ENCODE measurements at places on chromosomes 3 and 15.

- peak; percentile 43 for DNase-seq
Measured at GRCh38 chr3:144989807-144990206, 1018.2 kb downstream of the DIPK2A start.

DNA sequence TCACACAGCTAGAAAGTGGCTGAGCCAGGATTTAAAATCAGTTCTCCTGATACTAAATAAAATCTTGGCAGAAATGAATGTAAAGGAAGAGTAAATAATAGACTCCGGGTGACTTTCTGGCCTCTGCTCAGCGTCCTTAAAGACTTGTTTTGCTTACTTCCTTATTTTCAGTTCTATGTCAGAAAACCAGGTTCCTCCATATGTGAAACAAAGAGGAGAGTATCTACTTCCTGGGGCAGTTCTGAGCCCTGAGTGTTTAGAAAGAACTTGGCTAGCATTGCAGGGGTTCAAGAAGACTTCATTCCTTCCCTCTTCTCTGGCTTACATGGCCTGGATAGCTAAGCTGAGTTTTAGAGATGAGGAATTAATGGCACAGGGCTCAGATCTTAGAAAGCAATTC is 222.8 kb upstream of the TLE3 start:
- DNase-seq = no peak

DNA sequence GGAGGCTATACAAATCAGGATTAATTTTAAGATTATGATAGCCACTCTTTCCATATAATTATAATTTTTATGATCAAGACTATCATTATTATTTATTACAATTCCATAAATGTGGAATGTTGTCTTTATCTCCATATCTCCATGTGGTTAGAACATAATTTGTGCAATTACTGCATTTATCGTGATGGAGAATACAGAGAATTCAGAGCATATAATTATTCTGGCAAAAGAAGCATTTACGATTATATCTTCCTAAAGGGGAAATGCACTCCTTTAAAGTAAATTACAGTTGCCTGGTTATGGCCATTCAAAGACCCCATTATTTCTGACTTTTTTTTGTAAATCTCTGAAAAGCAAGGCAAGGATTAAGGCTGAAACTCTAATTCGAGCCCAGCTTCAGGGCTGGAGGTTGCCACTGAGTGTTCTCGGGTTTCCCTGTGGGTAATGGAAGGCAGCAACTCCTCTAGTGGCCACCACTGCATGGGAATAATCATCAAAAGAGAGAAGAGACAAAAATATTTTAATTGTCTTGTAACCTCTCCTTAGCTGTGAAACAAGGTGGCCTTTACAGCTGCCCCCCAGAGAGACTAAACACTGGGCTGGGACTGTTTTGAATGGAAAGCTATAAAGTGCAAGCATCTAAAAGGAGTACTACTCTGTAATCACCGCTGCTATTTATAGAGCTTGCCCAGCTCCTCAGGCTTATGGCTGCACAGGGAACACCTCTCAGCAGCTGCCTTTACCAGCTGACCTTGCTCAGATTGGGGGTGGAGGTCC is 59.8 kb upstream of the PRTG start:
- no peak for DNase-seq

GRCh38 chr15:77897896-77898406 is 179.6 kb downstream of the TBC1D2B start:
- no peak for DNase-seq

DNA sequence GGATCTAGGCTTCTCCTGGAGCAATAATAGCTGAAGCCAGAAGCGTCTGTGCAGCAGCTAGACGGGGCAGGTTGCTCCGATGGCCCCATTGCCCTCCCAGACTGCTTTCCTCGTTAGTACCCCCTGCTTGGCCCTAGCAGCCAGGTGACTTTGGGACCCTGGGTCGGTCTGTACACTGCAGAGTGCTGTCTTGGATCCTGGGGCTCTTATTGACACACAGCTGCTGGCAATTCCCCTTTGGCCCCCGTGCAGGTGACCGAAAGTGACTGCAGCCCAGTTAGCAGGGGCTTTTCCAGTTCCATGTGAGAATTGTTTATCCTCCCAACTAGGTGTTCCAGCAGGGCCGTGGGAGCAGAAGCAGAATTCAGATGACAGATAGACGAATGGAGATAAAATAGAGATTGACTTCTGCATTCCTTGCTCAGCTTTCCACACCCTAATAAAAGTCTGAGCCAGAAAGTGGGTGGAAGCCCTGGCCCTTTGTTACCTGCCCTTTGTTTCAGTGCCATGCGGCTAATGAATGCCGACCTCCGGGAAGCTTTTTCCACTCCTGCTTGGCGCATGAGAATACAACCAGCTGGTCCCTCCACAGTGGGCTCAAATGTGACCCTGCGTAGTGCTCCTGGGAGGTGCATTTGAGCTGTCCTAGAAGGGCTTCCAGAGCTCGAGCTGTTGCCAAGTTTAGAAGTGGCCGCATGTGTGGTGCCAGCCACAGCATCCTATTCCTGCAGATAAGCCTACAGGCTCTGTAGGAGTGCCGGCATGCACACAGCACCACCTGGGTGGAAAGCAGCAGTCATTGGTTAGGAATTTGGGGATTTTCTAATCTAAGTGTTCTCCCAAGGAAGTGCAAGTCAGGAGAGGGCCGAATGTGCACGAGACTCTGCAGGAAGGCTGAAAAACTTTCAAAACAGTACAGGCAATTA is 94.4 kb downstream of the SLCO3A1 start:
- no peak for DNase-seq

GRCh38 chr3:104992676-104993075 is 374.0 kb upstream of the ALCAM start:
- DNase-seq = no peak

- DNase-seq = no peak
Measured at GRCh38 chr15:31060429-31061140, 40.9 kb downstream of the TRPM1 start.

- DNase-seq = no peak
Measured at GRCh38 chr3:178302966-178303930, 233.0 kb upstream of the KCNMB2 start.

DNA sequence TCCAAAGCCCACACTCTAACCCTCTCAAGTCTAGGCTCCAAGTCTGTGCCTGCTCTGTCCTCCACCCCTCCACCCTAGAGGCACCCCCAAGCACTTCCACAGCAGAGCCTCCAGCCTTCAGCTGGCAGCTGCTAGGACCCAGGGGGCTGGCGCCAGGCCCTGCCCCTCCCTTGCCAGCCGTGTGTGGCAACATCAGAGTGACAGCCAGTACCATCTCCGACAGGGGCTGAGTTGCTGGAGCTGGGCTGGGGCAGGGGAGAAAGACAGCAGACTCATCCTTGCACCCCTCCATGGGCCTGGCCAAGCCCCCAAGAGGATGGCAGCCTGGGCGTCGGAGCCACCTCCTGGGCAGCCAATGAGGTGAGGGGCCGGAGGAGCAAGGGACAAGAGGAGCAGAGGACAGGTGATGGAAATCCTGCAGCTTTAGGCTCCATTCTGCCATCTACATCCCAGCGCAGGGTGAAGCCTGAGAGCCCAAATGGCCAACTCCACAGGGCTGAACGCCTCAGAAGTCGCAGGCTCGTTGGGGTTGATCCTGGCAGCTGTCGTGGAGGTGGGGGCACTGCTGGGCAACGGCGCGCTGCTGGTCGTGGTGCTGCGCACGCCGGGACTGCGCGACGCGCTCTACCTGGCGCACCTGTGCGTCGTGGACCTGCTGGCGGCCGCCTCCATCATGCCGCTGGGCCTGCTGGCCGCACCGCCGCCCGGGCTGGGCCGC is at the start of gene GPR62:
GPR62 (plus strand) TSS at position 207 of the 718 bp plus-strand sequence; CDS start at position 479, 272 bp downstream.
- no peak for DNase-seq

GRCh38 chr15:98873441-98874218 is 134.0 kb downstream of the PGPEP1L start:
- peak; percentile 38 for DNase-seq

- no peak for DNase-seq
Measured at GRCh38 chr15:52281085-52282035, 14.2 kb downstream of the MYO5C start.

- no peak for DNase-seq
Measured at GRCh38 chr15:98146031-98146820, 185.7 kb downstream of the ARRDC4 start.

- DNase-seq = no peak
Measured at GRCh38 chr15:32107477-32108080, 77.3 kb downstream of the CHRNA7 start.

DNA sequence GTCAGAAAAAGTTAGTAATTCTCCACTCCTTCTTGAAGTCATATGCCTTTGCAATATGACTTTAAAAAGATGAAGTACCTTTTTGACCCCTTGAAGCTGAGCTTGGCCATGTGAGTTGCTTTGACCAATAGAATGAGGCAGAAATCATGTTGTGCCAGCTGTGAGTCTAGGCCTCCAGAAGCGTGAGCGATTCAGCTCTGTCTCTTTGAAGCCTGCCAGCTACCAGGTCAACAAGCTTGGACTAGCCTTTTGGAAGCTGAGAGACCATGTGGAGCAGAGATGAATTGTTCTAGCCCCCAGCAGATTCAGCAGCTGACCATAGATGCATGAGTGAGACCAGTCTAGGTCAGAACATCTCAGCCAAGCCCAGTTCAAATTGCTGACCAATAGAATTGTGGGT is 69.8 kb upstream of the EOMES start:
- DNase-seq = no peak

GRCh38 chr15:98842973-98843285 is 164.7 kb downstream of the PGPEP1L start:
- DNase-seq = no peak

- DNase-seq = no peak
Measured at GRCh38 chr15:68791431-68792283, 29.0 kb downstream of the ANP32A start.

- DNase-seq = peak; percentile 60
Measured at GRCh38 chr3:170154569-170155143, 26.9 kb downstream of the PHC3 start.

DNA sequence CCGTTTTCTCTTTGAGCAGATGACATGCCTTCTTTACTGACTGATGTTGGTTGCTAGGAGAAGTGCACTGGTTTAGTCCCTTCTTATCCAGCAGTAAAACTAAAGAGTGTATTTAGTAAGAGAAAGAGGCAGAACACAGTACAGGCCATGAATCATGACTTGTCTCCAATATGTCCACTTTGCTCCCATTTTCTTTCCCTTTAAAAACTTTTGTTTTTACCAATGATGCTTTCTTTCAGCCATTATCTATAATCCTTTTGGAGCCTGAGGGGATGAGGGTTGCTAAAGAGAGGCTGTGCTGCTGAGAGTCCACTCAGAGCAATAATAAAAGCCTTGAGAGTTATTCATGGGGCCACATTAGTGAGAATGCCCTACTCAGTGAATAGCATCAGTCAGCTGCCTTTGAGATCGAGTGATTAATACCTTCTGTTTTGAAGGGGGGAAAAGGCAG is 12.2 kb downstream of the ROBO2 start:
- DNase-seq = no peak

All from SIG-M5 (cell line).